Anterior cingulate cortex (tissue), 58 donors: ENCODE measurements at places on chromosomes 6 and 20.
A peak's percentile ranks its signal among the peaks of the same experiment; 100 is the strongest.

DNA sequence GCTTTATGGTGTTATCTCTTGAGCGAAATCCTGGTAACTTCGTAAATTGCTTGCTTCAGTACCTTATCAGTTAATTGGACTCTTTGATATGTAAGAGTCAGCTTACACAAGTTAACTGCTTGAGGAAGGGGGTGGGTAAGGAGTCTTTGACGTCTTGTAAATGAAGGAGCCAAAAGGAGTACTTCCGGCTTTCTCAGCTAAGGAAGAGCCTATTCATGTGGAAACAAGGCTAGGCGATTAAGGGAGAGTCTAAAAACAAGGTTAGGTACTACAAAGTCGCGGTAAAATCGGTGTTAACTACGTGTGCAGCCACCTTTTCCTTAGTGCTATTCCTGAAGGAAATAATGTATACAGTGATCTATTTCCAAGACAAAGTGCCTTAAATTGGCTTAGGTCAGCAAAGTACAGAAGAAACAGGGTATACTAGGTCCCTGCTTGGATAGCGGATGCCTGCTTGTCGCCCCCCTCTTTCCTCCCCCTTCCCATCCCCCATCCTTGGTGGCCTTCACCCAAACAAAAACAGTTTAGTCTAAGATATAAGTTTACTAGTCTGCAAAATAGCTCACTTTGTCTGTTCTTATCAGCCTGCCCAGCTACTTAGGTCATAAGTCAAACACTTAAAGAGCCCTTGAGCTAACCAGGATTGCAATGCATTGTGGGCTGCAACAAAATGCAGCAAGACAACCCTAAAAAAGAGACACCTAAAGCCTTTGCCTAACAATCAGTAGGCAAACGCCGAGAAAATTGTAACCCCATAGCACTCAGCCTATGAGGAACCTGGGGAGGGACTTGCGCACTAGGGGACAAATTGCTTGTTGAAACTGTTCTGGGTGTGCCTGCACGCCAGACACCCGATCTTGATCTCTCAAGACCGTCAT, 147.3 kb downstream of the TRIM27 start:
- no peak for DNase-seq

- no peak for DNase-seq
Measured at GRCh38 chr6:64932486-64932885, 774.5 kb downstream of the EYS start.

GRCh38 chr6:107275330-107275865, 160.1 kb upstream of the BEND3 start:
- no peak for DNase-seq

GRCh38 chr6:161116554-161116953, 125.0 kb downstream of the MAP3K4 start:
- no peak for DNase-seq

DNA sequence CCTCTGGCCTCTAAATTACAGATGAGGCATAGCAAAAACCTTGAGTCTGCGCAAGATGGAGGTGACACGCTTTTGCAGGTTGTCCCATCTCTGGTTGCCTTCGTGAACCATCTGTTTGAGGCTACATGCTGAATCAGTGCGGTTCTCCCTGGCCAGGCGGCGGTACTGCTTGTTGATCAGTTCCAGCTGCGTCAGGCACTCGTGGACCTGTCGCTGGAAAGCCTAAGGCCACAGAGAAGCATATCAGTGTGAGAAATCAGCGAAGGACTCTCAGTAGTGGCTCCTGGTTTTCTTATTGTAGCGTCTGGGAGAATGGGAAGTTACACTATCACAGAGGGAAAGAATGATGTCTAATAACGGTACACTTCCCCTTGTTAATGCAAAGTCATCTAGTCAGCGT, 344.4 kb downstream of the ESR1 start:
- no peak for DNase-seq

- DNase-seq = no peak
Measured at GRCh38 chr6:52937908-52938307, 28.4 kb upstream of the GSTA3 start.

- no peak for DNase-seq
Measured at GRCh38 chr6:158056355-158056754, 74.7 kb downstream of the SYNJ2 start.

GRCh38 chr6:48961781-48962415, 501.2 kb downstream of the MMUT start:
- no peak for DNase-seq

DNA sequence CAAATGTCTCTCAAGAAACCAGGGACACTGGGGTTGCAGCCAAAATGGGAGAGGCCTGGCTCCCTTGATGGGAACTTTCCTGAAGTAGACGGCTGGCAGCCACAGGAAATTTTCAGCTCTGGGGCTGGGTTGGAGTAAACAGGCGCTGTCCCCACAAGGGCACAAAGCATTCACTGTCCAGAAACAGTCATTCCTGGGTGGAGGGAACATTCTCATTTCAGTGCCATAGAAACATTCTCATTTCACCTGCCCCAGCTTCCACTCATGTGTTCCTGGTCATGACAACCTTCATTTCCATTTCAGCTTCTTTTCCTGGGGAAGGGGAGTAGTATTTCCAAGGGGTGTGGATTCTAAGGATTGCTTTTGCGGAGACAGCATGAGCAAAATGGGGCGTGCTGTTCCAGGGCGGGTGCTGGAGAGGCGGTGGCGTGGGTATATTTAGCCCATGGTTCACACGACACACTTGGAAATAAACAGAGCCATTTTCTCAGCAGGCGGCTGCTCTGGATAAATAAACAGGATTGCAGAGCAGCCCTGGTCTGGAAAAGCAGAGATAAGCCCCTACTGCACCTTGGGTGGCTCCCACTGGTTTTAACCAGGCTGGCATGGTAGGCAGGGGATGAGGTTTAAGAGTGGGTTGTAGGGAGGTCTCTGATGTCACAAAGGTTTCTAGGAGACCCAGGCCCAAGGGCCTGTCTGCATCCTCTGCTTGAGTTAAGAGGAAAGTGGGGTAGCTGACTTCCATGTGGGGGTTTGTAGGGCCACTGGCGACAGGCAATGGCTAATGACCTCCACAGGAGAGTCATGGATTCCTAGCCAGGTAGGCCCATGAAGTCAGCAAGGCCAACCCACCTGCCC, 32.9 kb downstream of the COX4I2 start:
- DNase-seq = peak; percentile 69

GRCh38 chr6:43258180-43258579, 14.9 kb downstream of the TTBK1 start:
- no peak for DNase-seq

- no peak for DNase-seq
Measured at GRCh38 chr20:8994045-8994444, 74.8 kb upstream of the PLCB4 start.

GRCh38 chr20:35527122-35527769, 2.2 kb downstream of the C20orf173 start:
- DNase-seq = no peak

DNA sequence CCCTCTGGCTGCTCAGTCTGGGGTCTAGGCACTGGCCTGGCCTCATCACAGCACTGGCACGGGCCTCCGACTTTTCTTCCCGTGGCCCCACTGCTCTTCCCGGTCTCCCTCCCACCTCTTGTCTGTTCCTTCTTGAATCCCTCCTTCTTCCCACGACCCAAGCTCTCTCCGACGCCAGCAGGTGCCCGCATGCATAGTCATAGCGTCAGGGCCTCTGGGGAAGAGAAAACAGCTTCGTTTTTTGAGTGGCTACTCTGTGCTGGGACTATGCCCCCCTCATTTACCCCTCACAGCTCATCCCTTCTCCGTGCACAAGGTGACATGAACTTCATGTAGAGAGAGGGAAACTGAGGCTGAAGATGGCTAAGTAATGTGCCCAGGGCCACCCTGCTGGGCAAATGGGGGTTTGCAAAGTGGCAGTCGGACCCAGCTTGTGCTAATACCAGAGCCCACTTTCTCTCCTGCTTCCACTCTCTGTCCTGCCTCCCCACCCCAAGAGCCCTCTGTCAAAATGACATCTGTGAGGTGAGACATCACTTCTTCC, 59.2 kb downstream of the SYNJ2 start:
- no peak for DNase-seq

GRCh38 chr20:18904624-18905023, 91.0 kb downstream of the SCP2D1 start:
- DNase-seq = no peak

- no peak for DNase-seq
Measured at GRCh38 chr6:127453845-127454619, 5.2 kb downstream of the KIAA0408 start.

DNA sequence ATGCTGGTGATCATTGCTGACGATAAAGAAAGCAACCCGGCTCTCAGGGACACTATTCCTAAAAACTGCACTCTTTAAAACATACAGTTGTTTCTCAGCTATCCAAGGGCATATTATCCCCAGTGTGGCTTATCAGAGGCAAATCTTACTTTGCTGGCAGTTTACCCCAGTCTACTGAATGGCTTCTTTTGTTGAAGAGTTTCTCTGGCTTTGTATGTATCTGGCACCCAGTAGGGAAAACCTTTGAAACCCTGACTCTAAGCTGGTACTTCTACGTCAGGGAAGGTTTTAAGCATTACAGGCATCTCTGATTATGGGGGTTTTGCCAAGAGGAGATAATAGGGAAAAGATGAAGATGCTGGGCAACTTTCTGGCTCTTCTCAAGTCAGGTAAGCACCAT, 637.6 kb upstream of the CHD6 start:
- DNase-seq = no peak

GRCh38 chr20:6395695-6396094, 272.9 kb upstream of the FERMT1 start:
- DNase-seq = no peak

DNA sequence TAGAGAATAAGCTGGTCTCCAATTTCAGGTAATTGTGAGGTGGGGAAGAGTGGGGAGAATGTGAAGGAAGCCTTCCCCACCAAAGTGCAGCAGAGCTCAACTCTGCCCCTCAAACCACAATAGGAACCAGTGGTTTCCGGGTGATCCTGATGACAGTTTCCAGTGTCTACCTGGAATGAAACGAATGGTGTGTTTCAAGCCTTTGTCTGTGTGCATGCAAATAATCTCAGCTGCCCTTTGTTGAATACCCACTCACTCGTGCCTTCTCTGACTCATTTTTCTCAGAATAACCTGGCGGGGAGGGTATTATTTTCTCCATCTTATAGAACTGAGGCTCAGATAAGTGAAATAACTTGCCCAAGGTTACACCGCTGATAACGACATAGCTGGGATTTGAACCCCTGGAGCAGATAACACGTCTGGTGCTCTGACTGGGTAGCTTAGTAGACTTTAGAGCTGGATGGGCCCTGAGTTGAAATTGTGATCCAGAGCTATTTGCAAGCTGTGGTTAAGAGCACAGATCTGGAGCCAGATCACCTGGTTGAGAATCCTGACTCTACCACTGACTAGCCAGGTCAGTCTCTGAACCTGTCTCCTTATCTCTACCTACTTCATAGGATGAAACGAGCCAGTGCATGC, 85.1 kb downstream of the EYA2 start:
- no peak for DNase-seq

- no peak for DNase-seq
Measured at GRCh38 chr6:56637640-56638039, 5.0 kb downstream of the DST start.

DNA sequence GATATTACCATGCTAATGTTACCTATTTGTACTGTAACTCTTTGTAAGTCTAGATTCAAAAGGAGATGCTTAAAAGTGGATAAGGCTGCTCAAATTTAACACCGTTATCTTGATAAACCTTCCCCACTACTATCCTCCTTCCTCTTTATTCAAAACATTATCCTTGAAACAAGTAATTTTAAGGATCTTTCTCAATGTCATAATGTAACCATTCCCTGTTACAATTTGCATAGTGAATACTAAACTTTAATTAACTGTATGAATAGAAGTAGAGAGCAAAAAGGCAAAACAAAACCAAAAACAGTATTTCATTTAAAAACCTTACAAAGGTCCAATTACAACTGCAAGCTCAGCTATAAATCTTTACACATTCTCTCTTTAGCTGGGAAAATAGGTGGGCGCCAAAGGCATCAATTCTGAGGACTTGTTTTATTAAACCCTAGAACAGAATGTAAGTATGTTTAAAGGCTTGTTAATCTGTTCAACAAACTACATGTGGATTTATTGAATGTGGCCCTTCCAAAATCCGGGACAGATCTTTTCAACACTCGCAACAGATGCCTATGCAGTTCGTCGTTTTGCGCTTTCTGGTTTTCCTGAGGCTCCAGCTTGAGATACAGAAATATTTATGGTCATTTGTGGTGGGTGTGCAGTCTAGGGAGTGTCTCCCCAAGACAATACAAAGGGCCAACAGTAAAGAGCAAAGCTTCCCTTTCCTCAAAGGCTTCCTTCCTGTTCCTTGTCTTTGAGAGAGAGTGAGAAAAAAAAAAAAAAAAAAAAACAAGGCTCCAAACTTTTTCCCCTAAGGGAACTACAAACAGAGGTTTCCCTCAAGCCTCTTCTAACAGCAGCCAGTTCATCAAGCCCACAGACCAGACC, 15.1 kb downstream of the KIF13A start:
- no peak for DNase-seq

DNA sequence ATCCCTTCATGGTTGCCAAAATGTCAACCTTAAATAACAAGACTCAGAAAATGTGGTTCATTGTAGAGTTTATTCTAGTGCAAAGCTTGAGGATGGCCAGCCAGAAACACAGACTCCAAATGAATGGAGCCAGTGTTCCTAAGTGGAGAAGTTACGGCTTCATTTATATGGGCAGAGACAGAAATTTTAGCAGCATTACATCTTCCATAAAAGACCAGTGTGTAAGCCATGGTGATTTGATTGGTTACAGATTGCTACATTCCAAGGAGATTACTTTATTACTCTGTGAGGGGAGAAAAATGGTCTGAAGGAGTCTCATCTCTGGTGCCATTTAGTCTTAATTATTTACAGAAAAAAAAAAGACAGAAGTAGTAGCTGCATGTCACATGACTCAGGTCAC, 97.8 kb downstream of the OTOR start:
- DNase-seq = no peak

DNA sequence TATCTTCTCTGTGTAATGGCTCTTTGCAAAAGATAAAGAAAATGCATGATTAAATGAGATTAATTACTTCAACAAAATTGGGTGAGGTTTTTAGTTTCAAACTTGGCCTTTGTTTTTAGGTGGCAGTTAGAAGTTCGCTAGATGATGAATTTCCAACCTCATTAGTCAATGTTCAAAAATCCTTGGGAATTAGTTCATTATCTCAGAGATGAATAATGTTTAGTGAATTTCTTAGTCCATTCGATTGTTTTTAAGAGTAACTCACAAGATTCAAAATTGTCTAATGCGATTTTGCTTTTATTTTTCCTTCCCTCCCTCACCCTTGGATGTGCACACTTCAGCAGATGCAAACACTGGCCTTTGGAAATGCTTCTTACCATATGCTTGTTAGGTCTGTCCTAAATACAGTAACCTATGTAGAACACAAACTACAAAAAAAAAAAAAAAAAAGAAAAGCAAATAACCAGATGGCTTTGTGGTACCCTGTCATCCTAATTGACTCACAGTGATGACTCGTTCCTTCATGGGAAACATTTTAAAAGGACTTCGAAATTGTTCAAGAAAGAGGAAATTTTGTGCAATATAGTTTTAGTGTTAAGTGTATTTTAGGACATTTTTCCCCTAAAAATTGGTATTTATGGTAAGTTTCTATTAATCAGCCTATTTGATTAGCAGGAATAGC, 66.7 kb downstream of the FAM229B start:
- no peak for DNase-seq

DNA sequence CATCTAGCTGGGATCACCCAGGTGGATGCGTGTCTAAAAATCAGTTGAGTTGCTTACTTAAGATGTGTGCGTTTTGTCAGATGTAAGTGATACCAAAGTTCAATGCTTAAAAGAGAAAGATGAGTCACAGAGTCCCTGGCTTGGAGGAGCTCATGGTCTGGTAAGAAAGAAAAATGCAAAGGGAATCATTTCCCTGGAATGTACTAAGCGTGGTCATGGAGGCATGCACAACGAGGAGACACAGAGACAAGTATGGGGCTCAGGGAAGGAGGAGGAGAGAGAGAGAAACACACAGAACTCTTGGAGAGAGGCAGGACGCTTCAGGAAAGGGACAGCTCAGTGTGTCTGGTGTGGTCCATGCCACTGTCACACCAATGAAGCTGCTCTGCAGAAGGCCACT, 186.9 kb upstream of the GMDS start:
- no peak for DNase-seq
